ENCODE measurements at places on chromosomes 1 and 21.

- DNase-seq = no peak
These were observed 80.4 kb downstream of the ITPKB start for GRCh38 chr1:226658546-226659125.

GRCh38 chr1:155126556-155127104, 1.0 kb upstream of the EFNA1 start:
- DNase-seq = peak; percentile 81

DNA sequence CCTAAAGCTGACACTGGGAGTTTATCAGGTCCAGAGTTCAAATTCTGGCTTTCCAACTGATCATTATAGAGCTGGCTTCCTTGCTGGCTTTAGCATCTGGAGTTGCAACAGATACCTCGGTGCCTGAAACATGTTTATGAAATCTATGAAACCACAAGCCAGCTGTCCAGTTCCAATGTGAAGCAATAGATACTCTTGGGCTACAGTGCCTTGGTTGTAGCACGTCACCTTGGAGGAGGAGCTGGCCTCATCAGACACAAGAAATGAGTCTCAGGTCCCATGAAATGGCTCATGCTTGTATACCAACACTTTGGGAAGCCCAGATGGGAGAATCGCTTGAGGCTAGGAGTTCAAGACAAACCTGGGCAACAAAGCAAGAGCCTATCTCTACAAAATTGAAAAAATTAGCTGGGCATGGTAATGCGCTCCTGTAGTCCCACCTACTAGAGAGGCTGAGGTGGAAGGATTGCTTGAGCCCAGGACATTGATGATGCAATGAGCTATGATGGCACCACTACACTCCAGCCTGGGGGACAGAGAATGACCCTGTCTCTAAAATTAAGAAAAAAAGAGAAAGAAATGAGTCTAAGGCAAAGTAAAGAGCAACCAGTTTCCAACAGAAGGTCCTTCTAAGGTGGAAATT, 132.5 kb upstream of the ZNF648 start:
- DNase-seq = peak; percentile 49

GRCh38 chr1:164703463-164703862, 144.5 kb downstream of the PBX1 start:
- no peak for DNase-seq

DNA sequence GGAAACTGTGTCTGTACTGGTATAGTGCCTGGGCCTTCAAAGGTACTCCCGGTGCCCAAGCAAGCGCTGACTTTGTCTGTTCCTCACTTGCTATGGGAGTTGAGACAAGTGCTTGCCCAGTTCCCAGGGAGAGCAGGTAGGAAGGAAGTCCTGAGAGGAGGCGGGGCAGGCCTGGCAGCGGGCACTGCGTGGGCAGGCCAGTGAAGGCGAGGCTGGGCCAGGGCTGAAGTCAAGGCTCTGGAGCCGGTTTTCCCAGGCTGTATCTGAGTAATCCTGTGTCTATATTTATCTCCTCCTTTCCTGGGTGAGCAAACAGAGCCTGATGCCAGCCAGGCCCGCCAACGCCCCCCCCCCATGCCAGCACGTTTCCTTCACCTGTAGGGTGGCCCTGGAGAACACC, 15.9 kb upstream of the EDN2 start:
- DNase-seq = no peak

- no peak for DNase-seq
These were observed 116.0 kb downstream of the CASZ1 start for GRCh38 chr1:10680487-10680886.

GRCh38 chr1:172870901-172871606, 179.7 kb downstream of the TNFSF18 start:
- no peak for DNase-seq

- DNase-seq = peak; percentile 33
These were observed 779 bp downstream of the BEND5 start for GRCh38 chr1:48775831-48776392.
